Lower lobe of right lung (tissue), 2 donors: ENCODE measurements at places on chromosomes 3 and 15. TPM values are rescaled to one million over a fixed set of nuclear protein-coding genes. Genes with fewer than 3 reads are reported as not detected.
A peak's percentile ranks its signal among the peaks of the same experiment; 100 is the strongest.

DNA sequence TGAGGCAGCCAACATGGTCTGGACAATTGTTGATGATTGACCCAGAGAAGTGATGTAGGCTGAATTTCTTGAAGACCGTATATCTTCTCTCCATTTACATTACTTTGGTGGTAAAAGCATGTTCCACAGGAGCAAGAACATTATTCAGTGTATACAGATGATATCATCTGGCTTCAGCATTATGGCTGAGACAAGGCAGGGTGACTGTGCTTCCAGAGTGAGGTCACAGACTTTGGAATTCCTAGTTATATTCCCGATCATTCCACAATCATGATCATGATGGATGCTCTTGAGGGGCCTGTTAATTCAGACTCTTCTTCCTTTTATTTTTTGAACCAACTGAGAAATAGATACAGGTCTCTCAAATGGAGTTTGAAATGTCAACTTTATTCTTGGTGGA lies 19.0 kb downstream of the PLS1 start:
- H3K4me3 ChIP-seq = no peak overlapping the region
- no peak for DNase-seq

GRCh38 chr3:187198490-187198889 lies 1.2 kb downstream of the RTP1 start:
- no peak for DNase-seq
- no peak overlapping the region for H3K27ac ChIP-seq
- H3K4me3 ChIP-seq = no peak overlapping the region
- H3K27me3 ChIP-seq = no peaks in the 10 kb centered on the region
- no peaks in the 10 kb centered on the region for H3K4me1 ChIP-seq

GRCh38 chr3:140242818-140243276 lies 307.9 kb downstream of the CLSTN2 start:
- H3K27me3 ChIP-seq = no peaks in the 10 kb centered on the region
- H3K27ac ChIP-seq = no peak overlapping the region
- no peak overlapping the region for H3K4me3 ChIP-seq
- DNase-seq = no peak

KY gene
- 0.24 TPM for total RNA-seq

AMT gene
- total RNA-seq = 8.4 TPM

- H3K27me3 ChIP-seq = no peaks in the 10 kb centered on the region
- H3K36me3 ChIP-seq = peaks cover 75% of the 10 kb centered on the region
- no peaks in the 10 kb centered on the region for H3K4me1 ChIP-seq
- no peak overlapping the region for H3K27ac ChIP-seq
- DNase-seq = no peak
These were observed 62.8 kb upstream of the DCLK3 start for GRCh38 chr3:36827133-36827532.

- no peaks in the 10 kb centered on the region for H3K27me3 ChIP-seq
- H3K27ac ChIP-seq = no peak overlapping the region
- peaks cover 39% of the 10 kb centered on the region for H3K36me3 ChIP-seq
- H3K4me3 ChIP-seq = no peak overlapping the region
These were observed 45.0 kb downstream of the SNRK start for GRCh38 chr3:43331381-43331780.

IMPG2 gene
- 0.21 TPM for total RNA-seq

GRCh38 chr3:12509466-12509865 lies 25.2 kb downstream of the TSEN2 start:
- no peak overlapping the region for H3K27ac ChIP-seq
- H3K4me1 ChIP-seq = no peaks in the 10 kb centered on the region
- no peak overlapping the region for H3K4me3 ChIP-seq
- peaks cover 49% of the 10 kb centered on the region for H3K36me3 ChIP-seq

TMEM212 gene
- 5.2 TPM for total RNA-seq

DNA sequence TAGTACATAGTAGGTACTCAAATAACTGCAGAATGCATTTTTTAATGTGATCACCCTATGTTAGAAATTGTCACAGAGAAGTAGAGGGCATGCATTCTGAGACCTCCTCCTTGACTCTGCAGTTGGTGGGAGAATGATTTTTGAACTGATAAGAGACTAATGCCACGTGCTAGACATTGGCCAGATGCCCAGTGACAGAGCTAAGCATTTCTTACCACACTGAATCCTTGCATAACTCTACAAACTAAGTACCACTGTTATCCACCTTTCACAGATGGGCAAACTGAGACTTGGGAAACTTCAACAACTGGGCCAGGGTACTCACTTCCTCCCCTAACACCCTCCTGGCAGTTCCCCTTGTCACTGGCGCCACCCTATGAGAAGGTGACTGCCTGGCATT lies 33.5 kb upstream of the SPATA12 start:
- H3K4me3 ChIP-seq = no peak overlapping the region
- H3K4me1 ChIP-seq = peaks cover 2% of the 10 kb centered on the region
- no peaks in the 10 kb centered on the region for H3K36me3 ChIP-seq

LRRN1 gene
- total RNA-seq = 2.0 TPM

- H3K4me1 ChIP-seq = no peaks in the 10 kb centered on the region
- no peaks in the 10 kb centered on the region for H3K36me3 ChIP-seq
- H3K27me3 ChIP-seq = no peaks in the 10 kb centered on the region
- no peak overlapping the region for H3K4me3 ChIP-seq
- DNase-seq = no peak
These were observed 251.7 kb upstream of the GOLGA6L4 start for GRCh38 chr15:83983634-83984458.

DNA sequence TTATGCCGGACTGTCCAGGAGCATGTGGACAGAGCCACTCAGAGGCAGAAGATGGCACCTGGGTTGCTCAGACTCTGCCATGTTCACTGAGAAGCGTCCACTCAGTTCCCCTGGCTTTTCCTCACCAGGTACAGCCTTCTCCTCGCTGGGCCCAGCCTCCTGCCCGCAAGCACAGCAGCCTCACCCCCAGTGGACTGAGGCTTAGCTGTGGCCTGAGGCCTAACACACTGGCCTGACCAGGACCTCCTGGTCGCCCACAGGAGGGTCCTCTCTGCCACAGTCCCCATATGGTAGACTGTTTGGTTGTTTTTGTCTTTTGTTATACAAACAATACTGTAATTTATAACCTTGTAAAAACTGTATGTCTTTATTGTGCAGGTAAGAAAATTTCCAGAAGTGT lies 15.5 kb downstream of the HTR3C start:
- no peaks in the 10 kb centered on the region for H3K36me3 ChIP-seq
- no peak overlapping the region for H3K4me3 ChIP-seq
- H3K27ac ChIP-seq = no peak overlapping the region
- H3K27me3 ChIP-seq = no peaks in the 10 kb centered on the region

GASK1A gene
- total RNA-seq = 5.9 TPM

- DNase-seq = no peak
- no peak overlapping the region for H3K27ac ChIP-seq
- H3K36me3 ChIP-seq = no peaks in the 10 kb centered on the region
- no peaks in the 10 kb centered on the region for H3K27me3 ChIP-seq
These were observed 23.3 kb downstream of the WWTR1 start for GRCh38 chr3:149634573-149634972.

DUOXA2 gene
- not detected for total RNA-seq

GHSR gene
- total RNA-seq = not detected

GRCh38 chr3:118479376-118479775 lies 555.3 kb downstream of the IGSF11 start:
- no peaks in the 10 kb centered on the region for H3K4me1 ChIP-seq
- no peaks in the 10 kb centered on the region for H3K36me3 ChIP-seq
- H3K27me3 ChIP-seq = no peaks in the 10 kb centered on the region
- H3K4me3 ChIP-seq = no peak overlapping the region
- no peak overlapping the region for H3K27ac ChIP-seq

PPM1M gene
- 53.4 TPM for total RNA-seq

PSMA4 gene
- 130 TPM for total RNA-seq

GRCh38 chr15:29522373-29523276 lies 253.0 kb upstream of the NSMCE3 start:
- no peaks in the 10 kb centered on the region for H3K36me3 ChIP-seq
- no peak for DNase-seq
- H3K4me1 ChIP-seq = no peaks in the 10 kb centered on the region
- no peaks in the 10 kb centered on the region for H3K27me3 ChIP-seq
- H3K4me3 ChIP-seq = no peak overlapping the region

DNA sequence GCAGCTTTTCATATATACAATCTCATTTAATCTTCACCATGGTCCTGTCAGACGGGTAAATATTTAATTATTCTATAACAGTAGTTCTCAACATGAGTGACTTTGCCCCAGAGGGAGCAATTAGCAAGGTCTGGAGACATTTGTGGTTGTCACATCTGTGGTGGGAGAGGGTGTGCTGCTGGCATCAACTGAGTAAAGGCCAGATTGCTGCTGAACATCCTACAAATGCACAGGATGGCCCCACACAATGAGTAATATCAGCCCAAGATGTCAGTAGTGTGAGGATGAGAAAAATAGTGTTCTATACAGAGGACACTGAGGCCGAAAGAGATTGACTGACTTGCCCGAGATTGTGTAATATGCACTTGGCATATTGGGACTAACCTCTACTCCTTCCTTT lies 156.0 kb downstream of the AGBL1 start:
- H3K36me3 ChIP-seq = no peaks in the 10 kb centered on the region
- H3K27ac ChIP-seq = no peak overlapping the region
- no peak overlapping the region for H3K4me3 ChIP-seq

DNA sequence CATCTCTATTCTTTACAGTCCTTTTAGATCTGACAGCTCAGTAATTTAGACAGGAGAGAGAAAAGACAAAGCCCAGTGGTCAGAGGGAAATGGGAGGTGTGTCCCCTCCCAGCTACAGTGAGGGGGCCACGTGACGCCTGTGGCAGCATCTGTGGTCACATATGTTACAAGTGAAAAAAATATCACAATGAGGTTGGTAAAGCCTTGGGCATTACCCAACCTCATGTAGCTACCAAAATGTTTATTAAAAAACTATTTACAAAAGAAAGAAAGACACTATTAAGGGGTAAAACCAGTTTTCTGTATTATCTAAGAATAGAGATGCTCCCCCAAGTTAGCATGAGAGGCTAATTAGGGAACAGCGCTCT lies 42.9 kb upstream of the PLCL2 start:
- no peaks in the 10 kb centered on the region for H3K36me3 ChIP-seq
- DNase-seq = peak; percentile 68
- no peaks in the 10 kb centered on the region for H3K27me3 ChIP-seq
- H3K4me3 ChIP-seq = no peak overlapping the region
- H3K4me1 ChIP-seq = peaks cover 31% of the 10 kb centered on the region
- peak overlapping the region; percentile 77 for H3K27ac ChIP-seq

NR1I2 gene
- 0.21 TPM for total RNA-seq

GRCh38 chr3:135366816-135367215 lies 571.8 kb downstream of the EPHB1 start:
- no peak overlapping the region for H3K4me3 ChIP-seq
- no peaks in the 10 kb centered on the region for H3K27me3 ChIP-seq
- H3K27ac ChIP-seq = no peak overlapping the region
- no peak for DNase-seq
- no peaks in the 10 kb centered on the region for H3K36me3 ChIP-seq
- H3K4me1 ChIP-seq = no peaks in the 10 kb centered on the region

SNX4 gene
- 36.8 TPM for total RNA-seq

GRCh38 chr3:7875925-7876324 lies 625.7 kb upstream of the LMCD1 start:
- DNase-seq = no peak
- H3K27me3 ChIP-seq = no peaks in the 10 kb centered on the region
- H3K27ac ChIP-seq = no peak overlapping the region
- H3K36me3 ChIP-seq = no peaks in the 10 kb centered on the region
- peaks cover 15% of the 10 kb centered on the region for H3K4me1 ChIP-seq

GRCh38 chr3:69738315-69738714 lies 949 bp upstream of the MITF start:
- no peaks in the 10 kb centered on the region for H3K27me3 ChIP-seq
- H3K4me3 ChIP-seq = peak overlapping the region; percentile 89
- no peak for DNase-seq
- H3K36me3 ChIP-seq = no peaks in the 10 kb centered on the region

SPTBN5 gene
- 2.1 TPM for total RNA-seq

- H3K27ac ChIP-seq = no peak overlapping the region
- H3K4me1 ChIP-seq = no peaks in the 10 kb centered on the region
- no peak for DNase-seq
- H3K4me3 ChIP-seq = no peak overlapping the region
- H3K27me3 ChIP-seq = no peaks in the 10 kb centered on the region
These were observed 372.5 kb downstream of the PLCL2 start for GRCh38 chr3:17257269-17257668.

IGSF11 gene
- 1.1 TPM for total RNA-seq

GRCh38 chr3:184466413-184466960 lies 86.6 kb downstream of the CHRD start:
- H3K4me1 ChIP-seq = peaks cover 5% of the 10 kb centered on the region
- DNase-seq = no peak
- no peak overlapping the region for H3K4me3 ChIP-seq
- peaks cover 10% of the 10 kb centered on the region for H3K27me3 ChIP-seq
- H3K27ac ChIP-seq = no peak overlapping the region

FBXO40 gene
- total RNA-seq = 0.09 TPM

CEMIP gene
- total RNA-seq = 7.3 TPM

GRCh38 chr3:134066651-134067530 lies 37.2 kb upstream of the SLCO2A1 start:
- DNase-seq = no peak
- no peaks in the 10 kb centered on the region for H3K27me3 ChIP-seq
- H3K36me3 ChIP-seq = no peaks in the 10 kb centered on the region

DNA sequence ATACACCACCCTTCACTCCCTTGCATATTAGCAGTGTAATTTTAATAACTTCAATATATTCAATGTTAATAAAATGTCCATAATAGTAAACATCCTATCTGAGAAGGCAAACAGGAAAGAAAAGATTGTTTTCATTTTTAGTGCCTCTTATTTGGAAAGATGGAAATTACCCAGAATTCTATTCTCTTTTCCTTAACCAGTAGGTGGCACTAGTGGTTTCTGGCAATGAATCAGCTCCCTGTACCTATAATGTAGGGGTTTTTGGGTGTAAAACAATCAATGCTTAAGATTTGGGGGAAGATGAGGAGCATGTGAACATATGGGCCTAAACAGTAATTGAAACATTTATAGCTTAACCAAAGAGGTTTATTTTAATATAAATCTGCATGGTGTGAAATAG lies 5.7 kb upstream of the SEMA6D start:
- H3K4me1 ChIP-seq = no peaks in the 10 kb centered on the region
- H3K27me3 ChIP-seq = peaks cover 9% of the 10 kb centered on the region

DNA sequence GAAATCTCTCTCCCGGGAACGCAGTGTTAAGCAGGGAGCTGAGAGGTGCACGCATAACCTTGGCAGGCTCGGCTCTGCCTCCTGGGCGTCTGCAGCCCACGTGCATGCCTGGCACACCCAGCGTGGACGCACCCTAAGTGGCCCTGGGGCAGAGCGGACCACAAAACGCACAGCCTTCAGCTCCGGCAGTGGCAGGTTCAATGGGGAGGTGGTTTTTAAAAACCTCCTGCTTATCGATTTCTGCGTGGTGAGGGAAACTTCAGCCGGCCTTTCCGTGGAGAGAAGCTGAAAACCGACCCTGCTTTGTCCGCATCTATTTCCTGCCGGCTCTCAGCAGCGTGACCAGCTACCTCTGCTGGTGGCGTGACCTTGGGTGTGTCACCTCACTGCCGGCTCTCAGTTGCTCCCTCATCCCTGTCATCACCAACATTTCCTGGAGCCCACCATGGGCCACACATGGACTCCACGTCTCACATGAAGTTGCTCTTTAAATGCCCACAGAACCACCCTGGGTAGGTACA lies 134.8 kb upstream of the MEF2A start:
- H3K4me1 ChIP-seq = peaks cover 47% of the 10 kb centered on the region
- H3K4me3 ChIP-seq = no peak overlapping the region
- DNase-seq = peak; percentile 39
- H3K27ac ChIP-seq = no peak overlapping the region
- H3K36me3 ChIP-seq = no peaks in the 10 kb centered on the region
